ENCODE measurements at places on chromosomes 3 and 15.
A peak's percentile ranks its signal among the peaks of the same experiment; 100 is the strongest.

- DNase-seq = no peak
Measured at GRCh38 chr15:42734076-42734672, 2.8 kb downstream of the CDAN1 start.

GRCh38 chr15:35663956-35664355 lies 118.0 kb upstream of the DPH6 start:
- no peak for DNase-seq

GRCh38 chr15:59689626-59690236 lies 611 bp upstream of the BNIP2 start:
- no peak for DNase-seq

DNA sequence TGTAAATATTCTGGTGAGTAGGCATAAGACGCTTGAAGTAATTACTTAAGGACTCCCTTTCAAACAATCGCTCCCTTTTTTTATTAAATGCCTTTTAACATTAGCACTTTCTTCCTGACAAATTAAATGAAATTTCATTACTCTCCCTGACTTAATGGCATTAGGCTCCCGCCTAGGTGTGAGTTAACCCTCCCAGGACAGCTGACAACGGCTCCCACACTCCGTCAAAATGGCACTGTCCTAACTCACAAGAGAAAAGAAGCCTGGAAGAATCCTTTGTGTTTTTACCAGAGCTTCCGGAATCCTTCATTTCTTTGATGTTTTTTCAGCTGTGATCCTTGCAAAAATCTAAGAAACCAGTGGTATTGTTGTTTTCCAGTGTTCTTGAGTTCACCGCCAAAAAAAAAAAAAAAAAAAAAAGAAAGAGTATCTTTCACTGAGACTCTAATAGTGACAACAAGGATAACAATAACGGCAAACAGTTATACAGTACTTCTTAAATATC lies 861.0 kb upstream of the NR2F2 start:
- DNase-seq = no peak

GRCh38 chr3:171782617-171783016 lies 27.7 kb downstream of the PLD1 start:
- DNase-seq = no peak

DNA sequence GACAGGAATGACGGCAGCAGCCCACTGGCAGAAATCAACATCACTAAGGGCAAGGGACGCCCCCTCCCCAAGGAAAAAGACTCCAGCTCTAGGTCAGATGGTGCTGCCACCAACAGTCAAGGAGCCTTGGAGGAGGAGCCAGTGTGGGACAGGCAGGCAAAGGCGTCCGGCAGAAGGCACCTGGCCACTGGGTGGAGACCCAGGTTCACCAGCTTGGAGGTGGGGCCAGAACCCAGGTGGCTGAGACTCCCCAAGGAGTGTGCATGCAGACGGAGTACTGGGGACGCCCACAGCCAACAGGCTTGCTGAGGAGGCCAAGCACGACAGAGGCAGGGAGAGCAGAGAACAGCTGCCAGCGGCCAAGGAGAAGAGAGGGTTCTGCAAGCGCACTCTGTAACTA lies 35.2 kb downstream of the PTPN23 start:
- DNase-seq = no peak

DNA sequence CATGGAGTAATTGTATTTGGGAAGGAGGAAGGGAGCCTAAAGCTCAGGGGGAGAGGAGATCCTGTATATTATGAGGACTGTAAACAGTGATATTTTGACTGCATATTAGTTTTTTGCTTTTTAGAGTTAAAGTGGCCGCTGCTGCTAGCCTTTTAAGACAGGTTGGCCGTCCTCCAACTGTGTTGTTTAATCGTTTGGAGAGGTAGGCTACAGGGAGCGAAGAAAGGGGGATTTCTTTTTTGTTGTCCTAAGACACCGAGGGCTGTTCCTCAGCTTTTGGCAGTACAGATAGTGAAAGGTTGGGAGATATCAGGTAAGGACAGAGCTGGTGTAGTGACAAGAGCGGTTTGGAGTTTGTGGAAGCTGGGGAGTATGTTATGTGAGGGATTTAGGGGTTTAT lies 38.2 kb upstream of the RNF7 start:
- no peak for DNase-seq

DNA sequence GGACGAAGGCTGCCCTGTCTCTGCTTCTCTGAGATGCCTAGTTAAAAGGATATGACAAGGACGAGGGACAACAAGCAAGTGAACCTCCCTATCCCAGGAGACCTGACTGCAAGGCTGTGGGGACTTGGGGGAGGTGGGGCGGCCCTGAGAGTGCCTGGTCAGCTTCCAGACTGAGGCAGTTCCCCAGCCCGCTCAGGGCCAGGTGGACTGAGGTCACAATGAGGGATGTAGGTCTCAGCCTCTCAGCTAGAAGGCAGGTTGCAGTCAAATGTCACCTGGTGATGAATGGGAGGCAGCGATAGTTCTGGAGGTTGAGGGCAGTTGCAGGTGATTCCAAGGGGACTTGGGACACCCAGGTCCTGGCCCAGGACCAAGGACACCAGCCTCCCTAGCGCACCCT lies 30.6 kb downstream of the TKT start:
- DNase-seq = no peak

DNA sequence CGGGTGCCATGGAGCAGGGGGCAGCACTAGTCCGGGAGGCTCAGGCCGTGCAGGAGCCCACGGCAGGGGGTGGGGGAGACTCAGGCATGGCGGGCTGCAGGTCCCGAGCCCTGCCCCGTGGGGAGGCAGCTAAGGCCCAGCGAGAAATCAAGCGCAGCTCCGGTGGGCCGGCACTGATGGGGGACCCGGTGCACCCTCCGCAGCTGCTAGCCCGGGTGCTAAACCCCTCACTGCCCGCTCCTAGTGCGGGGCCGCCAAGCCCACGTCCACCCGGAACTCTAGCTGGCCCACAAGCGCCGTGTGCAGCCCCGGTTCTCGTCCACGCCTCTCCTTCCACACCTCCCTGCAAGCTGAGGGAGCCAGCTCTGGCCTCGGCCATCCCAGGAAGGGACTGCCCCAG lies 49.6 kb upstream of the SOX14 start:
- DNase-seq = no peak

DNA sequence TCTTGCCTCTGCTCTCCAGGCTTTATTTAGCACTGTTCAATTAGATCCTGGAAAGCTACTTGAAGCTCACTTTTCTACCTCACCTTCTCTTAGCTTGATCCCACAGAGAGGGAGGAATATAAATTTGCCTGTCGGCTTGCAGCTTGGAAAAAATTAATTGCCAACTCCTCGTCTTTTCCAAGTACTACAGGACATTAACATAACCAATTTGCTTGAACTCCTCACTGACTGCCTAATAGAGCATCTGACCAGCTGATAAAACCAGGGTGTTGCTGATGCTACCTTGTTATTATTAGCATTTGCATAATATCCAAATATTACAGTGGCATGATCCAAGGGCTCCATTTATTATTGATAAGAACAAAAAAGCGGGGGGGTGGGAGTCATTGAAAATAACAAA lies 561.8 kb downstream of the MCTP2 start:
- no peak for DNase-seq

- DNase-seq = no peak
Measured at GRCh38 chr15:91113030-91113429, 13.0 kb downstream of the SV2B start.

GRCh38 chr15:31471731-31472430 lies 145.2 kb downstream of the KLF13 start:
- peak; percentile 79 for DNase-seq

DNA sequence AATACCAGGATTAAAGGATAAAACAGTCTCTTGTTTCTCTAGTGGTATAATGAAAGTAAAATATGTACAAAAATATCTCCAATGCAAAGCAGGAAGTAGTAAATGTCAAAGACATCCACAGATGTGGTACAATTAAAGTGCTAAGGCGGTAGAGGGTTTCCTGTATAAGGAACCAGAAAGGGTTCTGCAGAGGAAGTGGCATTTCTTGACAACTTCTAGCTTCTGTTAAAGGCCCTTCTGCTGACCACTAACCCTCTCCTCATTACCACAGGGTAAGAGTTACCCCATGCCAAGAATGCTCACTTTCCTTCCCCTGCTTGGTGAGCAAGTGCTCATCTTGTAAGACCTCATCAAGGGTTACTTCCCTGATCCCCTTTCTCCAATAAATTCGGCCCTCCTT lies 883.6 kb upstream of the NR2F2 start:
- DNase-seq = no peak

- no peak for DNase-seq
Measured at GRCh38 chr3:177284383-177284881, 87.2 kb upstream of the TBL1XR1 start.

GRCh38 chr3:189236352-189236751 lies 64.6 kb downstream of the TPRG1 start:
- no peak for DNase-seq

GRCh38 chr15:63246691-63247469 lies 30.5 kb upstream of the APH1B start:
- DNase-seq = peak; percentile 88

GRCh38 chr15:95604634-95605036 lies 725.9 kb upstream of the NR2F2 start:
- peak; percentile 91 for DNase-seq

GRCh38 chr3:171559586-171559985 lies 99.4 kb upstream of the TNIK start:
- no peak for DNase-seq

GRCh38 chr15:71151081-71151480 lies 35.8 kb downstream of the THSD4 start:
- peak; percentile 48 for DNase-seq

- DNase-seq = no peak
Measured at GRCh38 chr15:63940966-63941620, 105.2 kb downstream of the DAPK2 start.

- no peak for DNase-seq
Measured at GRCh38 chr15:24919446-24919845, 35.3 kb upstream of the SNRPN start.

GRCh38 chr15:68581725-68582124 lies 2.9 kb downstream of the CORO2B start:
- DNase-seq = no peak

DNA sequence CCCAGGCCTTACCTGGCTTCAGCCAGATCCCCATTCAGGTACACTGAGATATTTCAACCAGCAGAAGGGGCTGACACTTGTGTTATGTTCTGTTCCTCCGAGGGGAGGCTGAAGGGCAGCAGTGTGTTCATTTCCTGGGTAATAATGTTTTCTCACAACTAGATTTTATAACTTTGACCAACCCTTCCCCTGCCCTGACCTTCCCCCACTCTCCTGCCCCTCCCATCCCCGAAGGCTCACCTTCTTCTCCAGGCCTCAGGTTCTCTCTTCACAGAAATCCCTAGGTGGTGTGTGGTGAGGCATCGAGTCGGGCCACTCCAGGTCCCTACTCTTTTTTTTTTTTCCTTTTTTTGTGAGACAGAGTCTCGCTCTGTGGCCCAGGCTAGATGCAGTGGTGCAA lies 34.6 kb downstream of the EPHB3 start:
- no peak for DNase-seq

DNA sequence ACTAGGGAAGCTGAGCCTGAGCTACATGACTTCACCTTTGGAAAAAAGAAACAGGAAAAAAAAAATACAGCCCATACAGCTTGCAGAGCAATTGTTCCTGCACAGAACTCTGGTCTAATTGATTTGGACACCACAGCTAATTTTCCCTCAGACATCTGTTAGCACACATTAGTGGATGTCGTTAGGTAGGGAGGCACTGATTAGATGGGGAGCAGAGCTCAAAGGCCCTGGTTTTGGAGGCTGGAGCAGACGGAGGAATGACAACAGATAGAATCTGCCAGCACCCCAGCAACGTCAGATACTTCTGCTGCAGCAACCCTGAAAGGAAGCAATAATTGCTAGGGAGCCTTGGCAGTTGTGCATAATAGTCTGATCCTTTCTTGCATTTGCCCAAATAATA lies 398.9 kb downstream of the LSAMP start:
- no peak for DNase-seq

DNA sequence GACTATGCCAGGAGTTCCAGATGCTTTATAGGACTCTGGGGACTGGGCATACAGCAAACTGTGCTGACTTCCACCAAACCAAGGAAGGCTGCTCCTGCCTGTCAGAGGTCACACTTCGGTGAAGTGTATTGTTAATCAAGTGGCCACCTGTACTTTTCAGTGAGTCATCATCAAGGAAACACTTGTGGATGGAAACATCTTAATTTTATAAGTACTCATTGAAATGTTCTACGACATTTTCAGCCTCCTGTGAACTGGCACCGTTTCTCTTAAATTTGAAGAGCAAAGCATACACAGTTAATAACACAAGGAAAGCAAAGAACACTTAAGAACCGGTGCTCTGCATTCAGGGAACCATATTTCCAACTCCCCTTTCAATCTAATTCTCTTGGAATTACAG lies 801.7 kb upstream of the DPPA4 start:
- DNase-seq = no peak

GRCh38 chr3:16407366-16407765 lies 106.1 kb downstream of the RFTN1 start:
- DNase-seq = no peak

DNA sequence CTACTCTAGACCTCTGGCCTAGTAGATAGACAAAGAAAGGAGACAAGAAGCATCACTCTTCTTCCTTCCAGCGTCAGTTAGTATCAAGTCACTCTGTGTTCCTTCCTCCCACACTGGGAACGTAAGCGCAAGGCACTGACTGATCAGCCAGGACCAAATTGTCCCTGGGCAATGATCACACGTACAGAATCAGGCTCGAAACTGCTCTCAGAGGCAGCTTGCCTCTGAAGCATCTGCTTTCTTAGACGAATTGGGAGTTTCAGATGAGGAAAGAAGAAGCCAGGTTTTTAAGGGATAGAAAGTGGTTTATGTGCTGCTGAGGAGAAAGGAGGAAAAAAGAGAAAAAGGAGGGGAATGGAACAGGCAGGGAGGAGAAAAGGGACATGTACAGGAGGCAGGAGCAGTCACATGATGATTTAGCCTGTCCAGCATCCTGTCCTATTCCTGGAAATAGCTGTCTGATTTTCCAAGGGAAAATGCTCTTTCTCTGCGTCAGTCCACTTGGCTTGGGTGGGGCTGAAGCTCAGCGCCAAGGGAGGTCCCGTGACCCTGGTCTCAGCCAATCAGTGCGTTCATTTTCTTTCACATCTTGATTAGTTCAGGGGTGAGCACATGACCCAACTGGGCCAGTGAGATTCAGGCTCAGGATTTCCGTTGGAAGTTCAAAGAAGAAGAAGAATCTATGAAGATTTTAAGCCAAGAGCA lies 102.0 kb upstream of the PRICKLE2 start:
- no peak for DNase-seq

DNA sequence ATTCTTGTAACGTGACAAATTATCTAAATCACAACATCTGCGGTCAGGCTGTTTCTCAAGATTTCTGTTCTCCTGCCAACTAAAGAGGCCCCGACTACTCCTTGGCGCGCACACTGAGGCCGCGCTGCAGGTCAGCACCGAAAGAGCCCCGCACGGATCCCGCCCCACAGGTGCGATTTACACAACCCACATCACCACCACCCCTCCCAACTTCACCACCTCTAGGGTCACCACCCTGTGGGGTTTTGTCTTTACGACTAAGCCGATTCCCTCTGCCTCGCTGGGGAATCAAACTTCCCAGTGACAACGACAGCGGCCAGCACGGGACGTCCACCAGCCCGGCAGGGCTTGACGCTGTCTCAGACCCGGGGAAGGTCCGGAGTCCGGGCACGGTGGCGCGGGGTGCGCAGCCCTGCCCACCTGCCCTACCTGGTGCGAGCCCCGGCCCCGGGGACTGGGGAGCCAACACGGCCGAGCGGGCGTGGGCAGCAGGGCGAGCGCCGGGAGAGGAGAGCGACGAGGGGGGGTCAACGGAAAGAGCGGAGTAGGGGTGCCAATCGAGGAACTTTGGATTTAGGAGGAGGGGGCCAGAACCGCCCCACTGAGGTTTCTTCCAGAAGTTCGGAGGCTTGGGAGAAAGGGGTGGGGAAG lies 764 bp downstream of the UACA start:
- DNase-seq = no peak

Measured in fibroblast of skin of left biceps (primary cell).